Smooth muscle cell of the umbilical artery (primary cell): ENCODE measurements at places on chromosomes 7 and 10. TPM values are rescaled to one million over a fixed set of nuclear protein-coding genes. Genes with fewer than 3 reads are reported as not detected.

The KCNIP2 gene
- 0.59 and 1.1 TPM in 2 replicates for total RNA-seq

The MCM10 gene
- 0.89 and 7.2 TPM in 2 replicates for total RNA-seq

The PAPSS2 gene
- 149 and 233 TPM in 2 replicates for total RNA-seq

The TMEM184A gene
- 0.23 TPM in 1 of 2 replicates, not detected in the other for total RNA-seq

The STMP1 gene
- total RNA-seq, result 18.9 and 19.6 TPM in 2 replicates

The PRSS2 gene
- total RNA-seq, result not detected in 2 replicates

The POM121C gene
- total RNA-seq, result 19.6 and 32.0 TPM in 2 replicates

The MBL2 gene
- total RNA-seq, result not detected in 2 replicates

The ZNF25 gene
- total RNA-seq, result 17.2 and 18.1 TPM in 2 replicates

The MYO3A gene
- not detected in 2 replicates for total RNA-seq

The DGKI gene
- total RNA-seq, result 15.5 and 18.7 TPM in 2 replicates

The ZNF804B gene
- total RNA-seq, result not detected in 2 replicates

The SLC26A3 gene
- total RNA-seq, result not detected in 2 replicates

The CPN1 gene
- total RNA-seq, result not detected in 2 replicates

The NCF1 gene
- not detected in 2 replicates for total RNA-seq

The CYP3A7 gene
- 0.30 and 1.1 TPM in 2 replicates for total RNA-seq

The TSPAN15 gene
- total RNA-seq, result 10.1 and 35.0 TPM in 2 replicates

The WNT8B gene
- total RNA-seq, result not detected in 2 replicates

The ZMYND11 gene
- total RNA-seq, result 60.3 and 70.9 TPM in 2 replicates

The SERPINE1 gene
- total RNA-seq, result 2,093 and 7,246 TPM in 2 replicates

The ZNF488 gene
- under 0.01 TPM in 1 of 2 replicates, not detected in the other for total RNA-seq

The UPK3B gene
- under 0.01 TPM in 1 of 2 replicates, not detected in the other for total RNA-seq

The FAM25A gene
- not detected in 2 replicates for total RNA-seq

The WDR91 gene
- total RNA-seq, result 3.7 and 4.8 TPM in 2 replicates

The CDHR3 gene
- total RNA-seq, result 1.2 TPM in 2 replicates

The SPDYE11 gene
- total RNA-seq, result not detected in 2 replicates

The ACSM6 gene
- not detected in 2 replicates for total RNA-seq

The DLX5 gene
- 0.30 TPM in 1 of 2 replicates, not detected in the other for total RNA-seq

The CALHM2 gene
- total RNA-seq, result 9.2 and 12.1 TPM in 2 replicates

The OPN4 gene
- total RNA-seq, result 0.14 TPM in 1 of 2 replicates, not detected in the other

The IL2RA gene
- total RNA-seq, result not detected in 2 replicates

The ASIC3 gene
- total RNA-seq, result 0.05 TPM in 1 of 2 replicates, not detected in the other

The RRP12 gene
- 16.9 and 29.6 TPM in 2 replicates for total RNA-seq

The HOXA6 gene
- total RNA-seq, result 3.6 and 5.8 TPM in 2 replicates

The NUTM2B gene
- under 0.01 and 0.23 TPM in 2 replicates for total RNA-seq

The EPC1 gene
- total RNA-seq, result 14.8 and 18.5 TPM in 2 replicates

The CALML5 gene
- total RNA-seq, result not detected in 2 replicates

The SPDYE9 gene
- total RNA-seq, result not detected in 2 replicates

The RNF32 gene
- 0.69 and 1.8 TPM in 2 replicates for total RNA-seq

The TMEM213 gene
- total RNA-seq, result not detected in 2 replicates

The LRRC61 gene
- total RNA-seq, result 1.8 and 2.2 TPM in 2 replicates

The GPER1 gene
- 0.59 and 1.6 TPM in 2 replicates for total RNA-seq

The IFIT1B gene
- not detected in 2 replicates for total RNA-seq

The STOX1 gene
- total RNA-seq, result 0.09 TPM in 1 of 2 replicates, not detected in the other

The SYT15B gene
- 0.05 and 1.5 TPM in 2 replicates for total RNA-seq

The LOXL4 gene
- total RNA-seq, result 113 and 240 TPM in 2 replicates

The EIF3A gene
- 119 and 177 TPM in 2 replicates for total RNA-seq

The AKR1B15 gene
- total RNA-seq, result not detected in 2 replicates
